ENCODE measurements at places on chromosomes 12 and 14.

GRCh38 chr14:33848706-33849454, 102.0 kb downstream of the EGLN3 start:
- DNase-seq = no peak

- no peak for DNase-seq
Measured at GRCh38 chr12:87198181-87198580, 831.0 kb downstream of the C12orf50 start.

DNA sequence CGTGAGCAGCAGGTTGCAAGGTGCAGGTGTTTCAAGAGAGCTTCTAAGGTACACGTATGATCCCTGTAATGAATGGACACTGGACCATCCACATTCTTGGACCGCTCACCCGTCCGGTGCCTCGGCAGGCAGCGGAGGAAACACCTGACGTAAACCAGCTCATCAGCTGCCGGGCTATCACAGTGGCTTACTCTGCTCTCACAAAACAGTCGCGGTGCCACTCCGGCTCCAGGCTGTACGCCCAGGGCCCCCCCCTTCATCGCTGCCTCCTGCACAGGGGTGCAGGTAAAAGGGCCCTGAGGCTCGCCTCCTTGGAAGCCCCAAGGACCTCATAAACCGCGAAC, 436 bp downstream of the VPS33A start:
- peak; percentile 11 for DNase-seq

- DNase-seq = no peak
Measured at GRCh38 chr14:98994561-98994960, 277.4 kb downstream of the BCL11B start.
